ENCODE measurements at places on chromosomes 11 and 22.

- DNase-seq, result peak; percentile 22
These were observed 53.0 kb downstream of the GRAMD4 start for GRCh38 chr22:46673205-46673604.

GRCh38 chr11:19410032-19410431, 169.3 kb upstream of the E2F8 start:
- no peak for DNase-seq

GRCh38 chr22:42296381-42296853, 26.0 kb upstream of the TCF20 start:
- peak; percentile 77 for DNase-seq

- DNase-seq, result no peak
These were observed 66.2 kb downstream of the ALX4 start for GRCh38 chr11:44243595-44244343.

GRCh38 chr11:71358122-71358728, 90.0 kb downstream of the DHCR7 start:
- DNase-seq, result no peak

GRCh38 chr11:84564180-84564866, 1062.8 kb downstream of the DLG2 start:
- peak; percentile 69 for DNase-seq

GRCh38 chr11:122634501-122634900, 21.0 kb upstream of the UBASH3B start:
- DNase-seq, result peak; percentile 43

DNA sequence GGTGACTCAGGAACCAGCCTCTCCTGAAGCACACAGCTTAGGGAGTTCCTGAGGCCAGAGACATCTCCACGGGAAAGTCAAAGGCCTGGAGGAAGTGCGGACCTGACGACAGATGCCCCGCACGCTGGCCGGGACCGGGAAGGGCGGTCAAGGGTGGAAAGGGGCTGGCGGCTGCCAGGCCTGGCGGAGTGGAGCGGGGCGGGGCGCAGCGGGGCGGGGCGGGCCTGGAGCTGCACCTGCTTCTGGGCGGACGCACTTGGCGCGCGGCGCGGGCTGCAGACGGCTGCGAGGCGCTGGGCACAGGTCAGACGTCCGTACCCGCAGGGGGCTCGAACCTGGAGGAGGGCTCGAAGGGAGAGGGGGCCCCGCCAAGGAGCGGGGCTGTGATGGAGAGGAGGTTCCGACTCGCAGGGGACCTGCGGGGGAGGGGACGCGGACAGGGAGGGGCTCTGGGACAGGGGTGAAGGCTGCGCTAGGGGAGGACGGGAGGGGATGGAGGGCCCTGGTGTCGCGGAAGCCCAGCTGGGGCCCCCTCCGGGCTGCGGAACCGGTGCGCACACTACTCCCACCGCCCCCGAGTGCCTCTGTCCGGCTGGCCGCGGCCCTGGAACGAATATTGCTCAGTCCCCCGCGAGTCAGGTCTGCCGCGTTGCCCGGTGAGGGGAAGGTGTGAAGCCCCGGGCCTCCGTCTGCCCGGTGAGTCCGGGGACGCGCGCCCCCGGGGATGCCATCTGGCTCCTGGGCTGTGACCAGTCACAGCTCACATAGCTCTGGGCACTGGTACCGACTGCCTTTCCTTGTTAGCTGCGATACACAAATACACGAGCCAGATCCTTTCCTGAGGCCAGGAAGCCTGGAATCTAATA, at the start of gene TMEM45B:
Gene TMEM45B (plus strand): TSS at position 253 of the 866 bp plus-strand sequence. CDS start 36,635 bp downstream, outside the sequence.
- no peak for DNase-seq

- no peak for DNase-seq
These were observed 33.0 kb upstream of the NARS2 start for GRCh38 chr11:78607696-78608095.
